Nucleus accumbens (tissue), 56 donors: ENCODE measurements at places on chromosomes 13 and 19.

DNA sequence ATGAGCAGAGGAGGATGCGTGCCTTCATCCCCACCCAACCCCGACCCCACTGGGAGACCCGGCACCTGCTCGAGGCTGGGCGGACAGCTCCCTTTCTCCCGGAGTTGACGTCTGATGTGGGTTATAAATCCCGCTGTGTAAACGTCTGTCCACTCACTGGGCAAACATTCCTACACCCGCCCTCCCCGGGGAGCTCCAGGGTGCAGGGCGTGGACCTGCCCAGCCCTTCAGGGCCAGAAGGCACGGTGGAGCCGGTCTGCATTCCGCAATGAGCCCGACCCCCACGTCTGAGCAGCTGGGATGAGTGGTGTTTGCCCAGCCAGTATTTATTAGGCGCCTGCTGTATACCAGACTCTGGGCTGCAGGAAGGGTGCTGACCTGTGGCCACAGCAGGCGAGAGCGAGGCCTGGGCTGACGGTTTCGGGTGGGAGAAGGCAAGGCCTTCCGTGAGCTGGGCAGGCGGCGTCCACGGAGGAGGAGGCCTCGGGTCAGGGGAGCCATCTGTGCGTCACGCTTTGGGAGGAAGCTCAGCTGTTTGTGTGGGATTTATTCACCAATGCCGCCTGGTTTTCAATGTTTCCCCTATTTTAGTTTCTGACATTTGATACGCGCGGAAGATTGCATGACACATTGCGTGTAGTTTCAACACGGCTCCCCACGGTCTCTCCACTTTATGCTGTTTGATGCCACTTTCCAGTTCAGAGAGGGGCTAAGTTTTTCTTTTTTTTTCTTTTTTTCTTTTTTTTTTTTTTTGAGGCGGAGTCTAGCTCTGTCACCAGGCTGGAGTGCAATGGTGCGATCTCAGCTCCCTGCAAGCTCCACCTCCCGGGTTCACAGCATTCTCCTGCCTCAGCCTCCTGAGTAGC, 2.0 kb downstream of the MISP start:
- no peak for DNase-seq

DNA sequence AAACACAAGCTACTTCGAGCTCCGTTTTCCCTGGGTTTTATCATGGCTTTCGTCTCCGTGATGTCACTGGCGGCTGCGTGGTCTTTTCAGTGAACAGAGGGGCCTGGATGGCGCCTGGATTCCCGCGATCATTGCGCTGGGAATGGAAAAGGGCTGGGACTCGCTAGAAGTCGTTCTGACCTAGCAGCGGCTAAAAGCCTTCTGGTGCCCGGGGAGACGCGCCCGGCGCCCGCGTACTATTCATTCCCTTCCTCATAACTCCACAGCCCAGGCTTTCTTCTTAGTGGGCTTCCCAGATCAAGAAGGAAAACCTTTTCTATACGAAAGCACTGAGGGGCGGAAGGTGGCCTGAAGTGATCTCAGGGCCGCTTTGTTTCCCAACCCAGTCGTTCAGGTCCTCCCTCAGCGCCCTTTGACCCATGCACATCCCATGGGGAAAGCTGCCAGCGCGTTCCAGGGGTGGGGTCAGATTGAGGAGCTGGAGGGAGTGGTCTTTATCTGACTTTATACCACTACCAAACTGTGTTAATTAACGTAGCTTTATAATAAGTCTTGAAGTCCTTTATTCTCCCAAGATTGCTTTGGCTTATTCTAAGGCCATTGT, 96.6 kb downstream of the ELF1 start:
- no peak for DNase-seq

GRCh38 chr19:18439025-18439909, 1.3 kb upstream of the ISYNA1 start:
- DNase-seq, result no peak

DNA sequence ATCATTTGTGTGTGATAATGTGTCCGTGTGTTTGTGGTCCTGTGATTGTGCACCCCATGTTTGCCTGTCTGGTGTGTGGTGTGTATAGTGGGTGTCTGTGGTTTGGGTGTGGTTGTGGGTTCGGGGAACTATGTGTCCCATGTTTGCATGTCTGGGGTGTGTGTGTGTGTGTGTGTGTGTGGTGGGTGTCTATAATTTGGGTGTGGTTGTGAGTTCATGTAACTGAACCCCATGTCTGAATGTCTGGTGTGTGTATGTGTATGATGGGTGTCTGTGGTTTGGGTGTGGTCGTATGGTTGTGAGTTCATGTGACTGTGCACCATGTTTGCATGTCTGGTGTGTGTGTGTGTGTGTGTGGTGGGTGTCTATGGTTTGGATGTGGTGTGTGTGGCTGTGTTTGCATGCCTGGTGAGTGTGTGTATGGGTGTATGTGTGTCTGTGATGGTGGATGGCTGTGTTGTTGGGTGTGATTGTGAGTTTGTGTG, 11.1 kb upstream of the NFIX start:
- no peak for DNase-seq

DNA sequence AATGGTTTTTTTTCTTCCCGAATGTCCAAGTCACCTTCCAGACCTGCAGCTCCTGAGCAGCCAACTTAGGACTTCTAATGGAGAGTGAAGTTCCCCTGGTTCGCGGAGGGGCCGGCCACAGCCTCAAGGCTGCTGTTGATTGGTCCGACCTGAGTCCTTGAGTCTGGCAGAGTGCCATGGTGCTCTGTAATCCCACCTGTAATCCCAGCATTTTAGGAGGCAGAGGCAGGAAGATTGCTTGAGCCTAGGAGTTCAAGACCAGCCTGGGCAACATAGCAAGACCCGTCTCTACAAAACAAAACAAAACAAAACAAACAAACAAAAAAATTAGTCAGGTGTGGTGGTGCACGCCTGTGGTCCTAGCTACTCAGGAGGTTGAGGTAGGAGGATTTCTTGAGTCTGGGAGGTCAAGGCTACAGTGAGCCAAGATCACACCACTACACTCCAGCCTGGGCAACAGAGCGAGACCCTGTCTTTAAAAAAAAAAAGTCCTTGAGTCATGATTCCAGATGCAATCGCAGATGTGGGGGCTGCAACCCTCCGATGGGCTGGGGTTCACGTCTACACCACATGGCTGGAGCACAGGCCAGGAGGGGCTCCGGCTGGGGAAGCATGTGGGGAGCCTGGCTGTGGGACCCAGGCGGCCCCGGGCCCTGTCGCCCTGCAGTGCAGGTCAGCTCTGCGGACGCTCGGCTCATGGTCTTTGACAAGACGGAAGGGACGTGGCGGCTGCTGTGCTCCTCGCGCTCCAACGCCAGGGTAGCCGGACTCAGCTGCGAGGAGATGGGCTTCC, 17.7 kb downstream of the HPN start:
- DNase-seq, result no peak
